Upper lobe of left lung (tissue), 6 donors: ENCODE measurements at places on chromosomes 3 and 15. TPM values are rescaled to one million over a fixed set of nuclear protein-coding genes. Genes with fewer than 3 reads are reported as not detected.

Gene SNTN
- total RNA-seq, result 0.67 TPM

Gene MRAS
- total RNA-seq, result 35.7 TPM

Gene HESX1
- 0.80 TPM for total RNA-seq

DNA sequence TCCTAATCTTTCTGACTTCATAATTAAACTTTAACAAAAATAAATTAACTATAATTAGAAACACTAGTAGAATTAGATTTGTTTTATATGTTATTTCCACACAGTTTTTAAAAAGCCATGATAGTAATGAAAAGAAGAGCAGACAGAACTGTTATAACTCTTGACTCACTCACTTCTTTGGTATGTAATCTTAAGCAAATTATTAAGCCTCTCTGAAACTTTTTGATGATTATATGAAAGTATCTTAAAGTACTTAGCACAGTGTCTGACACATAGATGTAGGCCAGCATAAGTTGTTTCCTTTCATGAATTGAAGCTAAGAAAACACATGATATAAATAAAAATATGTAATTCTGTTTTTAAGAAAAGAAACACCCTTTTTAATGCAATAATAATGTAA lies 123.6 kb upstream of the MLF1 start:
- no peak for DNase-seq

- DNase-seq, result no peak
These were observed 9.5 kb upstream of the CSPG4 start for GRCh38 chr15:75721923-75722870.

GRCh38 chr15:93942269-93942694 lies 289.1 kb upstream of the MCTP2 start:
- DNase-seq, result no peak

DNA sequence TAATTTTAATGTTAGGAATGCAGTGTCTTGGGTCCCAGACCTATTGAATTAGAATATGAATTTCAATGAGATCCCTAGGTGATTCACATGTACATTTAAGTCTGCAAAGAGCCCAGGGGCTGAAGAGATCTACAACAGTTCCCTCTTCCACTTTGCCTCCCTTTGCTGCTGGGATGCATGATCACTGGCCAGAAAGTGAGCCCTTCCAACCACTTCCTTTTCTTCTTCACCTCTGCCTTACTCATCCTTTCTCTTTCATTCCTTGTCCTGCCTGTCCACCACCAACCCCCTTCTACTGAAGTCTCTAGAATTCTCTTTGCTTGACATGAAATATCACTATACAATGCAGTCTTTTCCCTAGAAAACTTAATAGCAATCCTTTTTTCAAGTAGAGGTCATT lies 222.4 kb upstream of the LRIG1 start:
- no peak for DNase-seq

DNA sequence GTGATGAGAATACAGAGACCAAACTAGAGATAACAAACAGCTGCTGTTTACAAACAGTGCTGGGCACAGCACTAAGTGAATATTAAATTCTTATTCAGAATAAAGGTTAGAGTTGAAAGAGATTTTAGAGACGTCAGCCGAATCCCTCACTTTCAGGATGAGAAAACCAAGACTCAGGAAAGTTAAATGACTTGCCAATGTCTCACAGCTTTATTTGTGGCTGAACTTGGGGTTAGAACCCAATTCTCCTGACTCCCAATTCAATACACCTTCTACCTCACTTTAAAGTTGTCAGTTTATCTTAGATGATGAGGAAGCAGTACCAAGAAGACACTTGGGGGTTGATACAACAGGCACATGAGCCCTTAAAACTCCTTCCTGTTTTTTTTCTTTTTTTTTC lies 180.9 kb downstream of the GAP43 start:
- no peak for DNase-seq

GRCh38 chr3:143811602-143812001 lies 36.7 kb downstream of the SLC9A9 start:
- no peak for DNase-seq

DNA sequence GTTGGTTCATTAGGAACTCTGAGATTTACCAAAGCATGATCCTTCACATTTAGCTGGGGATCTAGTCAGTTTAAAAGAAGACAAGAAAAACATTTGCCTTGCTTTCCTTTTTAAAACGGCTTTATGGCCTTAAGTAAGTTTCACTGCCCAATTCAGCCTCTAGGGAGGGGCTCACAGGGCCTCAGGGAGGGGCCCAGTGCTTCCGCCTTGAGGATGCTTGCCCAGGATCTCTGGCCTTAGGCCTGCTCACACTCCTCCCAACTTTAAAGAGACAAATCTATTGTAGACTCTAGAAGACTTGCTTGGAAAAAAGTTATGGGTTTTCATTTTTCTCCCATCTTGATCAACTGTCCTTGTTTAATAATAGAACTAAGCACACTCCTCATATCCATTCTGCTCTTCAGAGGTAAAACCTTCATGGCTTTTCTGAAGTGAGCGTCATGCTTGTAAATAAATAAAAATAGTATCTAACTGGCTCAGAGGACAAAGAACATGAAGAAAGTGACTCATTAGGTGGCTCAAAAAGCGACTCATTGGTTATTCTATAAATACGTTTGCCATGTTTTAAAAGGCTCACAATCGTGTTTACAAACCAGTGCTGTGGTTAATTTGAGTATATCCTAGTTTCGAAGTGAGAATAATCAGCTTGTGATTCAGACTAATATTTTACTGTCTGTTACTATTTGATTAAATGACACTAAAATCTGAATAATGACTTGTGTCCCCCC lies 13.7 kb downstream of the PDHB start:
- DNase-seq, result no peak

DNA sequence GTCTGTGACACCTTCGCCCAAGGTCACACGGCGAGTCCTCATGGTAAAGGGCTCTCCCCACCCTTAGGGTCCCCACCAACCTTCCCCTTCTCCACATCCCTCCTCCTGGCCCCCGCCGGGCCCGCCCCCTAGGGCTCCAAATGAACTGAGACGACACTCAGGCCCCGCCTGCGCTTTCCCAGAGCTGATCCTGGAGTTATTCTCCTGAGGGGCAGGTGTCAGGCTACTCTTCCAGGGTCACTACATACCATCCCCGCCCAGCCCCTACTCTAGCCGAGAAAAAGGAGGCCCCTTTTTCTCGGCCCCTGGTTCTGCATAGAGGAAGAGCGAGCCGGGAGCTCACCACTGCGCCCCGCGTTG lies 292 bp downstream of the USP4 start:
- DNase-seq, result peak; percentile 86

GRCh38 chr3:190644766-190645165 lies 130.9 kb downstream of the IL1RAP start:
- DNase-seq, result no peak

GRCh38 chr3:16318176-16318575 lies 53.2 kb downstream of the OXNAD1 start:
- DNase-seq, result no peak

GRCh38 chr3:39406368-39407258 lies at the start of gene RPSA:
RPSA (plus strand) TSS chr3:39406720; CDS start chr3:39407654, 934 bp downstream.
- peak; percentile 98 for DNase-seq

- DNase-seq, result no peak
These were observed 514 bp downstream of the IGF2BP2 start for GRCh38 chr3:185824051-185825005.
